ENCODE measurements at places on chromosomes 1 and 21.

DNA sequence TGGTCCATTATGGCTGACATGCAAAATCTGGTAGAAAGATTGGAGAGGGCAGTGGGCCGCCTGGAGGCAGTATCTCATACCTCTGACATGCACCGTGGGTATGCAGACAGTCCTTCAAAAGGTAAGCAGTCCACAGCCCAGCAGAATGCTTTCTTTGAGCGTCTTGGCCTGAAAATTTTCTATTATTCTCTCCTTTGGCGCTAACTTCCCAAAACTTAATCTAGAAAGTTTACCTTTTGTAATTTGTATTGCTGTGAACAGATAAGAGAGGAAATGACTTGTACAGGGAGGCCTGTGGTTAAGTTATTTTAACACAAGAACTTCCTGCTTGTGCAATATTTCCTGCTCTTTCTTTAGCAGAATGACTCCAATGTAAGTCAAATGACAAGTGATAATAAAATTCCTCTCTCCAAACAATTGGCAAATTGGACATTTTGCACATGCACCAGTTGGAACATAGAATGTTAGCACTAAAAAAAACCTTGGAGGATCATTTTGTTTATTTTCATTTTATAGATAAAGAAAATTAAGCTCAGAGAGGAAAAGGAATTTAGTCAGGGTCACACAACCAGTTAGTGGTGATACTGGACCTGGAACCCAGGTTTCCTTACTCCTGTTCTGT is 18.9 kb downstream of the CAP1 start:
- DNase-seq = no peak

GRCh38 chr1:15017120-15017519 is 136.4 kb upstream of the TMEM51 start:
- DNase-seq = no peak

DNA sequence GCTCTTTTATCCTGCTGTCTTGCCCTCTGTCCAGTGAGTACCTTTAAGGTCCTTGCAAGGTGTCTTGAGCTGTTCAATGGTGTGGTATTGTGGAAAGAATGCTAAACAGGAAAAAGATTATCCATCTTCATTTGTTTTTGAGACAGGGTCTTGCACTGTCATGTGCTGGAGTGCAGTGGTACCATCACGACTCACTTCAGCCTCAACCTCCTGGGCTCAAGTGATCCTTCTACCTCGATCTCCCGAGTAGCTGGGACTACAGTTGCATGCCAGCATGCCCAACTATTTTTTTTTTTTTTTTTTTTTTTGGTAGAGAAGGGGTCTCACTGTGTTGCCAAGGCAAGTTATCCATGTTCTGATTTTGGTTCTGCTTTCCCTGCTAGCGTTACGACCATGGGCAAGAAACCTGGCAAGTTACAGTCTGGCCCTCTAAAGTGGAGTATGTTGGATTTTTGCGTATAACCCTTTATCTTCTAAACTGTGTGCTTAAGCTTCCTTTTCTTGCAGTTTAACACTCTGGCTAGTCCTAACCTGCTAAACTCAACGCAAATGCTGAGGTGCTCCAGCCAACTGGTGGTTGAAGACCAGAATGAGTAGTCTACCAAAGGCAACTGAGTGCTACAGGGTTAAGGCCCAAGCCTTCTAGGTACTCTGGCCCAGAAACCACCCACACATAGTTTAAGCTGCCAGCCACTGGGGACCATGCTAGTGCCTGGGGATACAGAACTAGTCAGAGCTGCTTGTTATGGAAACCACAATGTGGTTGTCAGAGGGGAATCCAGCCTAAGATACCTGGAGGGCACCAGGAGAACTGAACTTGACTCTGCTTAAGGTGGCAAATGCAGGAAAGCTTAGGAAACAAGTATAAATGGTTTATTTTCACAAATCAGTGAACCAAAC is 7.9 kb downstream of the RPL11 start:
- no peak for DNase-seq

GRCh38 chr1:8410791-8411190 is 92.9 kb downstream of the SLC45A1 start:
- no peak for DNase-seq

GRCh38 chr21:32733356-32733755 is 5.5 kb upstream of the SYNJ1 start:
- DNase-seq = no peak

GRCh38 chr1:26921126-26921539 is 410 bp upstream of the NUDC start:
- DNase-seq = no peak
